Tongue (tissue), 3 donors: ENCODE measurements at places on chromosomes 3 and 15. TPM values are rescaled to one million over a fixed set of nuclear protein-coding genes. Genes with fewer than 3 reads are reported as not detected.

The RFX7 gene
- 17.5 TPM for total RNA-seq

GRCh38 chr3:182793663-182794454 is 555 bp downstream of the ATP11B start:
- peak; percentile 66 for DNase-seq

DNA sequence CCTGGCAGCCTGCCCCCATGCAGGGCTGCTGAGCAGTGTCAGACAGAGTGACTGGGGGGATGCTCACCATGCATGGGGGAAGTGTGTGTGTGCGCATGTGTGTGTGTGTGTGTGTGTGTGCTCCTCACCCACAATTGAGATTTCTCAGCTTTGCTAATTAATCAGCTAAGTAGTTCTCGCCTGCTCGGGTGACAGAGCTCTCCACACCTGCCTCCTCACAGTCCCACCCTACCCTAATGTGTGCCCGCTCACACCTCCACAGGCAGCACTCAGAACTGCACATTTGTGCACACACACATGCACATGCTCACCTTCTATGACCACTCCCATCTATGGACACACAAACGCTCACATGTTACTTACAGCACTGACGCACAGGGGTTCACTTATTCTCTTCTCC is 37.3 kb downstream of the CACNA2D2 start:
- no peak for DNase-seq

DNA sequence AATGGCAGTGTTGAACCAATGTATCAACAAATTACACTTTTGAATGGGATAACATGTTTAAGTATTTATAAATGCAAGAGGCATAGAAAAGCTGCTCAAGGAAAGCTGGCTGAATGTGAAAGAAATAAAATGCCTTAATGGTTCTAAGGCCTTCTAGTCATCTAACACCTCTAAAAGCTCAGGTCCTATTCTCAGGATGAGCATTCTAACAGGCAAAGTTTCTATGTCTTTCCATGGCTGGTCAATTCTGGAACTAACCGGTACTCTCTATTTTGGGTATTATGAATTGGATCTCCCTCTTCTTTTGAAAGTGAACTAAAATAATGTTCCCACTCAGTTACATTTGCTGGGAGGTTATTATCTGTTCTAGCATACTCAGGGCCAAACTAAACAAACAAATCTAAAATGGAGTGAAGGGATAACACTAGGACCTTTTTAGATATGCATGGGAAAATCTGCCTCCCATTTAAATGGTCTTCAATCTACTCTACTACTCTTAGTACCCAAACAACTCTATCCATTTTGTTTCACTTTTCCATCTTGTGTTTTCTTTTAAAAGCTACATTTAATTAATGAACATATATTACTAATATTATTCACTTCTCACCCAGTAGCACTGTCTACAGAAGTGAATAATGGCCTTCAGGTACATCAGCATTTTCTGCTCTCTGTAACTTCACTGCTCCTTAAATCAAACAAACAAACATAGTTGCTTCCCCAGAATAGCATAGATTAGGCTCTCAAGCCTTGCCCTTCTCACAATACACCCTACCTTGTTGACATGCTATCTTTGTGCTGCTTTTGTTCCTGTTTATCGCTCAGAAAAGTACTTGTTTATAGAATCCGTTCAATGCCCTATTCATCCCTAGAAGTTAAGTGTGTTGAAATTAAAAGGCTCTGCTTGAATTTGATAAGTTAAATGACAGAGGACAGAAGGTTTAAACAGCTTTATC is 46.4 kb downstream of the CBLB start:
- DNase-seq: no peak

- DNase-seq: no peak
Observed at GRCh38 chr3:12568747-12569146, 11.9 kb downstream of the MKRN2 start.
